ENCODE measurements at places on chromosomes 7 and 10.

DNA sequence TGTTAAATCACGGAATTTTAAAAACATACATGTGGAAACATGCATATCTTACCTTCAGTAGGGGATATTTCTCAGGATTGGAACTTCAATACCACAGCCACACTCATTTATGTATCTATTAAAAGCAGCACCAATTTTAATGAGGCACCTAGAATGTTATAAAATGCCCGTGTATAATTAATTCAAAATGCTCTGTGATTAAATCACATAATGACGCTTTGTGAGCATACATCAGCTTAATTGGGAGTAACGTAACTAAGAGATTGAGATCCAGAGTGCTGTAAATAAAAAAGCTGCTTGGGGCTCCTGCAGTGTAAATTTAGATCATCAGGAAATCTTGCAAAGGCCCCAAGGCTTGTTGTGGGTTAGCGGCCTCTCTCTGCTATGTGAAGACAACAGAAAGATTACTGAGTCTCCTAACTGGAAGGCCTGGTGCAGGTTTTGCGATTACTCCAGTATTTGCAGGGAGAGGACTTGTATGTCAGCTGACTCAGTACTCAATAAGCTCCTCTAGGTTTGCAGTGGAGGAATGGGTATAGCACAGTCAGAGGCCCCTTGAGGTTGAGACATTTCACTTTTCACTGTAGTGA lies 195.5 kb upstream of the PHYHIPL start:
- DNase-seq, result no peak

GRCh38 chr10:3773460-3774017 lies 11.5 kb downstream of the KLF6 start:
- peak; percentile 71 for DNase-seq

DNA sequence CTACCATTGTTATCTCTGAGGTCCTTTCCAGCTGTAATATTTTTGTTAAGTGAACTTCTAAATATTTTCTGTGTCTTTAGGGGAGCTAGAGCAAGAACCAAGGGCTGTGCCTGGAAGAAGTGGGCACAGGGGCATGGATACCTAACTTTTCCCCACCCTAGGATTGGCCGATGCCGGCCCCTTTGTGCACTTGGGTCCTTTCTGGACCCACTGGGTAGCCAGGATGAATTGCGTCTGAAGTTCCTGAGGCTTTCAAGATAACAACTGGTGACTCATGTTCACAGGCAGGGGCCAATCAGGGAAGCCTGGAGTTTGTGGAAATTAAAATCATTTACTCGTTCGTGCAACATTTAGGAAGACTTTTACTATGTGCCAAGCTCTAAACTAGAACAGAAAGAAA lies 758 bp downstream of the DPCD start:
- no peak for DNase-seq

DNA sequence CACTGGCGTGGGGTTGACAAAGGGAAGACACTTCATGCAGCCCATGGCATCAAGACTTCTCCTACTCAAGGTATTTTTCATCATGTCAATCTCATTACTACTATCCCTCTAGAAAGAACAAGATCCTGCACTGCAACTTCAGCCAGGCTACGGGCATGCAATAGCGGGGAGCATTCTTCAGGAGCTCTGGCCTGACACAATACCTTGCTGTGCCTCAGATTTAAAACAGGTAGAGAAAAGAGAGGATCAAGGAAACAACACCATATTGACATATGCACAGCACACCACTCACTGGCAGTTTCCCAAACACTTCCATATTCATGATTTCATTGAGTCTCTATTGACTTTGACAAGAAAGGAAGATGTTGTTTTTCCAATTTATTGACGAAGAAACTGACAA lies 51.5 kb downstream of the DOCK4 start:
- no peak for DNase-seq

DNA sequence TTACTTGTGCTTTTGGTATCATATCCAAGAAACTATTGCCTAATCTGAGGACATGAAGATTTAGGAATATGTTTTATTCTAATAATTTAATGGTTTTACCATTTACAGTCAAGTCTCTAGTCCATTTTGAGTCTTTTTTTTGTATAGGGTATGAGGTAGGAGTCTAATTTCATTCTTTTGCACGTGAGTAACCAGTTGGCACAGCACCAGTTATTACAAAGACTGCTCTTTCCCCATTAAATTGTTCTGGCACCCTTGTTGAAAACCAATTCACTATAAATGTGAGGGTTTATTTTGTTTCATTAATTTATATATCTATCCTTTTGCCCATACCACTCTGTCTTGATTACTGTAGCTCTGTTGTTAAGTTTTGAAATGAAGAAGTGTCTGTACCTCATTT lies 381.6 kb downstream of the SUGCT start:
- no peak for DNase-seq

- DNase-seq, result no peak
Observed at GRCh38 chr7:69510114-69510513, 88.2 kb upstream of the AUTS2 start.

DNA sequence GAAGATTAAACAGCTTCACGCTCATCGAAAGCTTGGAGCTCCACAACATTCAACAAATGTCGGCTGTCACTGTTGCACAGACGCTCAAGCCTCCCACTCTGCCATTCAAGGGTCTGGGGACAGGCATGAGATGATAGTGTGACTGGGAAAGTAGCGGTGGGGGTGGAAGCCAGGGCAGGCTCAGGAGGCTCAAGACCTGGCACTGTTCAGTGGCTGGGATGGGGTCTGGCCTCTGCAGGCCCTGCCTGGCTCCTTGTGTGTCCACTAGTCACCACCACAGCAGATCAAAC lies 13.5 kb upstream of the GTPBP4 start:
- no peak for DNase-seq

- DNase-seq, result no peak
Observed at GRCh38 chr10:132036153-132036886, 29.4 kb upstream of the JAKMIP3 start.

DNA sequence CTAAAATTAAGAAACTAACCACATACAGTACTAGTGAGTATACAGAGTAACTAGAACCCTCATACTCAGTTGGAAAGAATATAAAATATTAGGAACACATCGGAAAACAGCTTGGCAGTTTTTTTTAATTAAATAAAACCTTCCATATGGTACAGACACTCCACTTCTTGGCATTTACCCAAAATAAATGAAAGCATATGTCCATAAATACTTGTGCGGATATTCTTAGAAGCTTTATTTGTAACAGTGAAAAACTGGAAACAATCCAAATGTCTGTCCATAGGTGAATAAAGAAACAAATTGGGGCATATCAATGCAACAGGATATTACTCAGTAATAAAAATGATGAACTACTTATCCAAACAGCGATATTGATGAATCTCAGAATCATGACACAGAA lies 410.0 kb downstream of the HTR7 start:
- no peak for DNase-seq

DNA sequence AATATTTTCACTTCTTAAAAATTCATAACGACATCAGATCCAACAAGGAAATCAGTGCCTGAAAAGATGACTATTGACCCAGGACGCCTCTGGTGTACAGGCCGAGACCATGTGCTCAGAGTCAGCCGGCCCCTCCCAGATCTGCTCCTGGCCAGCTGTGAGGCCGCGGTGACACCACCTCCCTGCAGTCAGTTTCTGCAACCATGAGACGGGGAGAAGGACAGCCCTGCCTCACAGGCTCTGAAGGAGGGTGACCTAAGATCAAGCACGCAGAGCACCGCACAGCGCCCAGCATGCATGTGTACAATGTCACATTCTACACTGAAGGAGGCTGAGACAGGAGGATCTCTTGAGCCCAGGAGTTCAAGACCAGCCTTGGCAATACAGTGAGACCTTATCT lies 2.6 kb upstream of the GPER1 start:
- DNase-seq, result no peak

- DNase-seq, result no peak
Observed at GRCh38 chr10:116590590-116591444, at the start of gene PNLIPRP1. PNLIPRP1 (plus strand) TSS chr10:116590959; CDS start chr10:116591130, 171 bp downstream.

DNA sequence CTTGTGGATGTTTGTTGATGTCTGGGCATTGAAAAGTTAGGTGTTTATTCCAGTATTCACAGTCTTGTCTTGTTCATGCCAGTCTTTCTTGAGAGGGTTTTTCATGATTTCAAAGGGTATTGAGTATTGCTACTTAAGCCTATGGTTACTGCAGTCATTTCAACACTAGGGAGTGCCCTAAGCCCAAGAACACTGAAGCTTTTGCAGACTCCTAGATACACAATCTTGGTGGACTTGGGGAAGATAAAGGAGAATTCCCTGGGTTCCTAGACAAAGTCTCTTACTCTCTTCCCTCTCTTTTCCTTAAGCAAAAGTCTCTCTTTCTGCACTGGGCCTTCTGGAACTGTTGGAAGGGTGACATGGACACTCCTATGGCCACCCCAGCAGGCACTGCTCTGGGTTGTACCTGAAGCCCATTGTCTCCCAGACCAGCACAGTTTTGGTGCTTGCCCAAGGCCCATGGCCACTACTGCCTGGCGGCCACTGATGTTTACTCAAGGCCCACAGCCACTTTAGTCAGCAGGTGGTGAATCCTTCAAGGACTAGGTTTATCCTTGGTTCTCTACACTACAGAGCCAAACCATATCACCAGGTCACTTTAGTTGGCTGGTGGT lies 24.9 kb downstream of the SAMD9 start:
- peak; percentile 21 for DNase-seq

DNA sequence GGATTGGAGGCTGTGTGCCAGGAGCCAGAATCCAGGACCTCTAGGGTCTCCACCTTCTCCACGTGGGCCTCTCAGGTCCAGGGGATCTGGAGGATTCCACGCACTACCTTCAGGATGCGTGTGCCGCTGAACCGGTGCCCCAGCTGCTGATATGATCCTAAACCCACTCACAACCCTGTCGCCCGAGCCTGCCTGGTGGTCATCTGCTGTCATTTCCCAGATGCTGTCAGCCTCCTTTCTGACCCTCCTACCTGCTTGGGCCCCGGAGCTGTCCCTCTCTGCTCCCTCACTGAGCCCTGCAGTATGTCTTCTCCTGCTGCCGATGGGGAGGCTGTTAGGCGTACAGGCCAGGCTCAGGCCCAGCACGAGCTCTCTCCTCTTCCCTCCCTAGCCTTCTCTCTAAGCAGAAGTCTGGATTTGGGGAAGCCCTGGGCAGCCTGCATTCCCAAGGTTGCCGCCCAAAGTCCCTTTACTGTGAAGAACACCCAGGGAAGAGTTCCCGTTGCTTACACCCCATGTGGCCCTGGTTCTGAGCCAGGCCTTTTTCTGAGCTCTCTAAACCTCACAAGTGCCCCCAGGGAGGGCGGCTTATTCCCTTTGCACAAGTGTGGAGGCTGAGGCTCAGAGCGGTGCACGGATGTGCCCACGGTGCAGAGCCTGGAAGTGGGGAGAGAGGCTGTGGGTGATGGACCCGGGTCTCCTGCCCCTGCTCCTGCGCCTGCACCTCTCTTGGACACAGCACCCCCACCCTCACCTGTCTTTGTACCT lies 30.8 kb upstream of the ZNF488 start:
- no peak for DNase-seq

DNA sequence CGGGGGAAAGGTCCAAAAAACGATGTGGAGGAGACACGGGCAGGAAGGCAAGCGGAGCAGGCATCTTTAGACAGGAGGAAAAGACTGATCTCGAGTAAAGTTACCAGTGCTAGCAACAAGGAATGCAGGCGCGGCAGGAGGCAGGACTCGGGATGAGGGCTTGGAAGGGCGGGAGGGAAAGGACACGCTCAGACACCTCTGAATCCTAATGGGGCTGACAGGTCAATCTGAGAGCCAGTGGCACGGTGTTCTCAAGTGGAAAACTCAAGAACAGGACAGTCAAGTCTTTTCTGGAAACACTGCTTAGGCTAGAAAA lies 155.3 kb upstream of the COBL start:
- DNase-seq, result no peak

GRCh38 chr10:89591796-89592271 lies 53.2 kb downstream of the PANK1 start:
- DNase-seq, result no peak

GRCh38 chr10:77566914-77567566 lies 70.6 kb downstream of the KCNMA1 start:
- no peak for DNase-seq

DNA sequence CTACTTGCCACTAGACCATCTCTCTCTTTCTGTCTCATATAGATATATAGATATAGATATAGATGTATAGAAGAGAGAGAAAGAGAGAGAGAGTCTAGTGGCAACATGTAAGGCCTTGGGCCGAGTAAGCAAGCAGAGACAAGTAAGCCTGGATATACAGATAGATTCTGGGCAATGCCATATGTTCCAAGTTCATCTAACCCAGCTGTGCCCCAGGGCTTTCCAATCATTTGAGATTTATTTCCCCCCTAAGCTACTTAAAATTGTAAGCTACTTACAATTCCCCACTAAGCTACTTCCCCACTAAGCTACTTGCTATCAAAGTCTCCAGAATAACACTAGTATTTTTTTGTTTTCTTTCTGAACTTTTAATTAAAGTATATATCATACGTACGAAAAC lies 1094.1 kb downstream of the DNAJB9 start:
- no peak for DNase-seq

GRCh38 chr10:51250278-51250920 lies 176.1 kb downstream of the PRKG1 start:
- no peak for DNase-seq

- no peak for DNase-seq
Observed at GRCh38 chr10:63468947-63469346, 3.2 kb upstream of the JMJD1C start.

- DNase-seq, result no peak
Observed at GRCh38 chr7:110061387-110061786, 1029.5 kb upstream of the LRRN3 start.

All from CD4-positive, alpha-beta T cell treated with Interleukin-10 for 1 hour (primary cell).